GM04503 (cell line): ENCODE measurements at places on chromosomes 1 and 21.

DNA sequence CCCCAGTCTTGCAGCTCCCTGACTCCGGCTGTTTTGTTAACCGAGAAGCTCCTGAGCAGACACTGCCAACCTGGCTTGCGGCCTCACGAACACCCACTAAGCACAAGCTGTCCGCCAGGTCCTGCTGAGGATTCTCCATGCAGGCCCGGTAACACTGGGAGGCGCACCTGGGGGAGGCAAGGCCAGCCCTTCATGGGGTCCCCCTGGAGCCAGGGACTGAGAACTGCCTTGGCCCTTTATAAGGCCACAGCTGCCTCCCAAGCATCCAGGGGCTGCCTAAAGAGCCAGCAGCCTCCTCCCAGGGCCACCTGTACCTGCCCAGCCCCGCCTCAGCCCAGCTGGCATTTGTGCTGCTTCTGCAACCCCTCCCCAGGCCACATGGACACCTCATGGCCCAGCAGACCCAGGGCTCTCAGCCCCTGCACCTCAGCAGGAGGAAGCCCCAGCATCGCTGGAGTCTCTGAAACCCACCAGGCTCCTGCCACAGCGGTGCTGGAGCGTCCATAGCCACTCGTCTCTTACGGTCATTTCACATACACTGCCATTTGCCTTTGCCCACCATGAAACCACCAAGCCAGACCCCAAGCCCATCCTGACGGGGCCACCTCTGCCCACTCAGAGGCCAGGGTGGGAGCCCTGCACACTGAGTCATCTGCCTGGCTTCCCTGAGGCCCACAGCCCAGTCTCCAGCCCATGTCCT lies 82.5 kb downstream of the NPHP4 start:
- no peak for DNase-seq

DNA sequence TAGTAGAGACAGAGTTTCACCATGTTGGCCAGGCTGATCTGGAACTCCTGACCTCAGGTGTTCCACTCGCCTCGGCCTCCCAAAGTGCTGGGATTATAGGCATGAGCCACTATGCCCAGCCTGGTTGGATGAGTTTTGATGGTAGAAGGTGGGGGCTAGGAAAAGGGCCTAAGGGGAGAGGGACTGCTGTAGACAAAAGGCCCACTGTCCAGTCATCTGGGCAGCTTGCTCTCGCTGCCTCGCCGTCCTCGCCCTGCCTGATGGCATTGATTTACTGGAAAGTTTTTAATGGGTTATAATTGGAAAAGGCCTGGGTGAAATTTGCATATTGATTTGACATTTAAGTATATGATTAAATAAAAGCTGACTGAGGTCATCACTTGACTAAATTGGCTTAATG lies 175.1 kb upstream of the CSF3R start:
- DNase-seq, result no peak

GRCh38 chr1:85938829-85939228 lies 217.7 kb downstream of the COL24A1 start:
- no peak for DNase-seq

DNA sequence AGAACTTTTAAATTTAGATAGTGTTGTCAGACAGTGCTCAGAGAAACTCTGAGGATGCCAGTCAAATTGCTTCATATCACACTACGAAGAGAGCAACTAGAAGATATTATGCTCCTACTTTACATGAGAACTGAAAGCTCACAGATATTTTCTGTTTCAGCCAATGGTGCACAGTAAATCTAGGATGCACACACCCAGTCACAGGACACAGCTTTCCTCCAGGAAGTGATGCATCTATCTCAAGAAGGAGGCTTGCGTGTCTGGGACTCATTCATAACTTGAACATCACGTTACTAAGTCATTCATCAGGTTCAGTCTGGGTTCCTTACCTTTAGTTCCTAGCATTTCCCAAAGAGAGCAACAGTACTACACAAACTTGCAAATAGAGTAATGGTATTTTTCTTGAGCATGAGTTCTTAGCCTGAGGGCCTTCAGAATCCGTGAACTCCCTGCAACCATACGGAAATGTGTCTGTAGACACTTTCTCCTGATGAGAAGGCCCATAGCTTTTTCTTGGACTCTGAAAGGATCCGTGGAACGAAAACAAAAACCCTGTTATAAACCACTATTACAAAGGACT lies 12.2 kb downstream of the ZNF697 start:
- no peak for DNase-seq

DNA sequence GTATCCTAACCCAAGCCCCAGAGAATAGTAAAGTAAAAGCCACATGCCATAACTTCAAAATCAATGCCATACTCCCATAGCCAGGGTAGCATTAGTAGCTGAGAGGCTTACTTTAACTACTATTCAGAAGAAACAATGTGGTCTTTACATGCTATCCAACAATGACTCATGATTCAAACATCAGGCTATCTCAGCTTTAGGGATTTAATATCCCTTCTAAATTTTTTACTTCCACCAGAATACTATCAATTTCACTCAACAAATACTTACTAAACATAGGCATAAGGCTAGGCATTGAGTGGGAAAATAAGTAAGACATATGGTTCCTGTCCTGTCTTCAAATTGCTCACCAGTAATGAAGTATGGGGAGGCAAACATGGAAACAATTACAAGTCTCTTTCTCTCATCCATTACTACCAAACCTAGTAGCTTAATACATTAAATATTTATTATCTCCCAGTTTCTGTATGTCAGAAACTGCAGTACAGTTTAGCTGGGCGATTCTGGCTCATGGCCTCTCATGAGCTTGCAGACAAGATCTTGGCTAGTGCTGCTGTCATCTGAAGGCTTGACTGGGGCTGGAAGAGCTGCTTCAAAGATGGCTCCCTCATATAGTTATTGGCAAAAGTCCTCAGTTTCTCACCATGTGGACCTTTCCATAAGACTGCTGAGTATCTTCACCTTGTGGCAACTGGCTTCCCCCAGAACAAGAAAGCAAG lies 30.7 kb downstream of the EVI5 start:
- DNase-seq, result peak; percentile 79

DNA sequence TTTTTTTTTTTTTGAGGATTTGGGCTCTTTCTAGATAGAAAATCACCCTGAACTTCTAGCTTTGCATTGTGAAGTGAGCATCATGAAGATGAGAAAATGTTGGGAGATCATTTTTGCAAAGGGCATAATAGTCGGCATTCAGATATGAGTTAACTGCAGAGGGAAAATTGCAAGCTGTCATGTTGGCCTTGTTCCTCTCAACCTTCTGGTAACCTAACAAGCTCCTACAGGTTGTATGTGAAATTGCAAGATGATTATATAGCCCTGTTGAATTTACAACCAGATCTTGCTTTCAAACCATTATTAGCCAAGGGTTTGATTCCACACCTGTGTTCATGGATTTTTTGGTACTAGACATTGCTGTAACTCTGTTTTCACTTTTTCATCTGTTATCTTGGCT lies 2.2 kb downstream of the ELOA start:
- DNase-seq, result no peak

DNA sequence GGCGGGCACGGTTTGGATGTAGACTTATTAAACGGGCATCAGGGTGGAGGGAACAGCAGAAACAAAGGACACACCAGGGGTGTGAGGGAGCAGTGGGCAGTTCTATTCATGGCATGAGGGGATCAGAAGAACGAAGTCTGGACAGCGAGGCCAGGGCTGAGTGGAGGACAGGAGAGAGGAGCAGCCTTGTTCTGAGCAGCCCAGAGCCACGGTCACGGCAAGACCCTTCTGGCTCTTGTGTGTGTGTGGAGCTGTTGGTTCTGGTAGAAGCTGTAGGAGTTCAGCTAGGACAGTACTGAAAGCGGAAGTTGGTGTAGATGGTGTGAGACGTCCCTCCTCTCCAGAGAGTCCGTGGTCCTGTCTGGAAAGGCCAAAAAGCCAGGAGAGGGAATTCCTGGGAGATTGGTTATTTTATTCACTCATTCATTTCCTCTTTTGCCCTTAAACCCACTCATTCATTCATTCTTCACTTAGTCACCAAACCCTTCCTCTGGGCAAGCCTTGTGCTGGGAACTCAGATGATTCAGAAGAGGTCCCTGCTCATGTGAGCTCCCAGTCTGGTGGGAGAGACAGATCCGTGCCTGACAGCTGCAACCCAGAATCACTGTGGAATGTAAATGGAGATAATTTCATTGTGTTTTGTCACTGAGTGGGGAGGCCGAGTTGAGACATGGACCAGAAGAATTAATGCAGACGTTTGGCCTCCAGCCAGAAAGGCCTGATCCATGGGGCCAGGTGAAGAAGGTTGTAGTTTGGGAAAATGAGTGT lies 4.1 kb upstream of the ACOT11 start:
- DNase-seq, result peak; percentile 41

- DNase-seq, result no peak
Measured at GRCh38 chr1:114323959-114324661, 170.4 kb upstream of the SYT6 start.

- DNase-seq, result no peak
Measured at GRCh38 chr1:223118418-223118817, 24.6 kb downstream of the TLR5 start.

GRCh38 chr1:52368383-52369172 lies 2.6 kb upstream of the CC2D1B start:
- no peak for DNase-seq

DNA sequence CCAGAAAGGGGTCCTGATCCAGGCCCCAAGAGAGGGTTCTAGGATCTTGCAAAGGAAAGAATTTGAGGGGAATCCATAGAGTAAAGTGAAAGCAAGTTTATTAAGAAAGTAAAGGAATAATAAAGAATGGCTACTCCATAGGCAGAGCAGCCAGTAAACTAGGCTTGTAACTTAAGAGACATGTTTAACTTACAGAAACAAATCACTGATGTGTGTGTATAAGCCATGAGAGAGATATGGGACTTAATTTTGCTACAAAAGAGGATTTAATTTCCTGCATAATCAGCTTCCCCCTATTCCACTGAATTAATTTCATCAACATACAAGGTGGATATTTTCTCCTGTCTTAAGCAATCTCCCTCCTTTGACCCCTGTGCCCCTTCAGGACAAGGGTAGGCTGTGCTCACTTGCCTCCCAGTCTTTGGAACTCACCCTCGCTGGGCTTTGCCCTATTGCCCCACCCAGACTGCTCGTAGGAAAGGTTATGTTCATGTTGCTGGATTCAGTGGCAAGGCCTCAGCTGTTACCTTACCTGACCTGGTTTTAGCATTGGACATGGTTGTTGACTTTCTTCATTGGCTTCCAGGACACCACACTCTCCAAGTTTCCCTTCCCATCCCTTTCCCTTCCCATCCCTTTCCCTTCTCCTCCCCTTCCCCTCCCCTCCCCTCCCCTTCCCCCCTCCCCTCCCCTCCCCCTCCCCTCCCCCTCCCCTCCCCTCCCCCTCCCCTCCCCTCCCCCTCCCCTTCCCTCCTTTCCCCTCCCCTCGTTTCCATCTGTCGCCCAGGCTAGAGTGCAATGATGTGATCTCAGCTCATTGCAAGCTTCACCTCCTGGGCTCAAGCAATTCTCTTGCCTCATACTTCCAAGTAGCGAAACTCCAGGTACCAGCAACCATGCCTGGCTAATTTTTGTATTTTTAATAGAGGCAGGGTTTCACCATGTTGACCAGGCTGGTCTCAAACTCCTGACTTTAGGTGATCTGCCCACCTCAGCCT lies 44.6 kb downstream of the TBCE start:
- DNase-seq, result no peak

DNA sequence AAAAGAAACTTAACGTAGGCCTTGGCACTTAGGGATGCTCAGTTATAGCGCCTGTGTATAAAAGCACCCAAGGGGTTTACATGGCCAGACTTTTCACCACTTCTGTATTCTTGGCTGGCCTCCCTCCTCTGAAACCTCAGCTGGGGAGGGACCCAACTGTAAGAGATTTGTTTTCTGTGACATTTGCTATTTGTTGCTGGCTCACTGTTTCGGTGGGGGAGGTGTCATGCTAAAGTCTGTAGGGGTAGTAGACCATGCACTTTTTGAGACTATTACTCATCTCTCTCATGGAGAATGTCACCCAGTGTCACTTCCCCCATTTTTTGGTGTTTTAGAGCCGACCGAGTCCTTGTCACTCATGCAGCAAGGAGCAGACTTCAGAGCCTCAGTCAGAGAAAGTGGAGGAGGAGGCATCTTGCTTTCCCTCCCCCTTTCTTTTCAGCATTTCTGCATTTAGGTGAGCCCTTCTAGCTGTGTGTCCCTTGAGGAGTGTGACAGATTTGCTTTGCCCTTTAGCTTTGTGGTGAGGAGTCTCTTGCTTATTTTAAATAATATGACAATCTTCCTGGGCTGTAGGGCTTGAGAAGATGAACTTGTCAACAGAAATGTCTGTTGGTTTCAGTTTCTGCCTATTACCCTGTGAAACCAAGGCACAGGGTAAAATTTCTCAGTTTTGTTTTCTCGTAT lies 160.1 kb downstream of the FASLG start:
- no peak for DNase-seq

DNA sequence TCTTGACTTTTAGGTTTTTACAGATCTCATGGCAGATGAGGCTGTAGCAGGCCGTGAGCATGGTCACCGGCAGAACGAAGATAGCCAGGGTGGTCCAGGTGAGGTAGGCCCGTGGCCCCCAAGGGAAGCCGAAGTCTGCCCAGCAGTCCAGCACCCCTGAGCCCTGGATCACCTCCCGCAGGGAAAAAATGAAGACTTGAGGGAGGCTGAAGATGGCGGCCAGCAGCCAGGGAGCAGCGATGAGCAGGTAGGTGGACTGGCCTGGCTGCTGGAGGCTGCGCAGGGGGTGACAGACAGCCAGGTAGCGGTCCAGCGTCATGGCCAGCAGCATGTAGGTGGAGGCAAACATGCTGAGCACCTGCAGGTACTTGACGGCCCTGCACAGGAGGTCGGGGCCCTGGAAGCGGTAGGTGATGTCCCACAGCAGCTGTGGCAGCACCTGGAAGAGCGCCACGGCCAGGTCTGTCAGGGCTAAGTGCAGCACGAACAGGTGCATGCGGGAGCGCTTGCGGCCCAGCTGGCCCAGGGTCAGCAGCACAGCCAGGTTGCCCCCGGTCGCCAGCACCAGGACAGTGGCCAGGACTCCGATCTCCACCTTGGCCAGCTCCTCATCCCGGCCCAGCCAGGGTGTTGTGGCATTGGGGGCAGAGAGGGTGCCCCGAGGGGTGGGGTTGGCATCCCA lies 856 bp downstream of the AVPR1B start:
- DNase-seq, result no peak

DNA sequence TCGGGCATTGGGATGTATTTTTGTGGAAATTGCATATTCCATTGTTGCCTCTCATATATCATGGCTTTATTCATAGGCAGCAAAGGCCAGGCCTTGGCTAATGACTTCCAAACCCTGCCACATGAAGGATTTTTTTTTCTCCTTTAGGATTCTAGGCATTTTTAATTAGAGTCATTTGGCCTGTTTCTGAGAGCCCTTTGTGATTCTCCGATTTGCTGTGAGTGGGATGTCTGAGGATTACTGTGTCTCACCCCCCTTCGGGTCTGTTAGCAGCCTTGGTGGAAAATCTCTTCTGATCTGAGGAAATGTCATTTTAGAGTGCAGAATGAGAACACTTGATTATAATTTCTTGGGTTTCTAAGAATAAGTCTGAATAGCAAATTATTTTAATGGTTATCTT lies 253.5 kb downstream of the NTNG1 start:
- DNase-seq, result no peak
